ENCODE measurements at places on chromosomes 4 and X.
A peak's percentile ranks its signal among the peaks of the same experiment; 100 is the strongest.

GRCh38 chr4:114595921-114596320 lies 2.7 kb upstream of the UGT8 start:
- no peaks in the 10 kb centered on the region for H3K36me3 ChIP-seq
- H3K27me3 ChIP-seq = peaks cover 71% of the 10 kb centered on the region
- H3K4me1 ChIP-seq = peaks cover 16% of the 10 kb centered on the region

DNA sequence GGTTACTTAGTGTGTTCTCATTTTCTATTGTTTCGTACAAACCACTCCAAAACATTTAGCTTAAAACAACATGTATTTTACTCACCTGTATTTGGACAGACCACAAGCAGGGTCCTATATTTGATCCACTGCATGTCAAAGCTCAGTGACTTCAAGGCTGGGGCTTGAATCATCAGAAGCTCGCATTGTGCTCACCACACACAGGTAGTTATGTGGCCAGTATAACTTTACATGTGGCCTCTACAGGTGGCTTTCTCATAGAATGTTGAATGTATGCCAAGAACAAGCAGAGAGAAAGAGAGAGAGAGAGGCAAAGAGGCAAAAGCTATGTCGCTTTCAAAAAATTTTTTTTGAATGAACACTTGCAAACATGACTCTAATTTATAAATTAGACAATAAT lies 107.6 kb downstream of the QRFPR start:
- H3K4me1 ChIP-seq = peaks cover 7% of the 10 kb centered on the region
- no peak overlapping the region for H3K27ac ChIP-seq
- no peak overlapping the region for H3K4me3 ChIP-seq
- no peak for DNase-seq

GRCh38 chr4:89878611-89879010 lies 16.0 kb upstream of the MMRN1 start:
- H3K4me1 ChIP-seq = peaks cover 8% of the 10 kb centered on the region
- no peak overlapping the region for H3K4me3 ChIP-seq
- no peaks in the 10 kb centered on the region for H3K36me3 ChIP-seq
- DNase-seq = no peak

DNA sequence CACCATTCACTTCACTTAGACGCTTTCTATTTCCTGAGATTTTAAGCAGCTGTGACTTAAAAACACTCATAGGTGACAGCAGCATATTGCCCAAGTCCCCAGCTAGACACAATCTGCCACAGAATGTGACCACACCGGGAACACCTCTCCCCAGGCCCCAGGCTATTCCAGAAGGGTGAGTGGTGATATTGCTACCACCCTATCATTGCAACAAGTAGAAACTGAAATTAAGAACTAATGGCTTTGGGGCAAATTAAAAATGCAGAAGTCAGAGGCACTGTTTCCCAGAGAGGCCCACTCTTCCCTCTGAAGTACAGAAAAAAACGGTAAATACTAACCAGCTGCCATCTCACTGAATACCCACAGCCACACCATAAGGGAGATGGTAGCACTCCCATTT lies 35.0 kb downstream of the QDPR start:
- no peaks in the 10 kb centered on the region for H3K36me3 ChIP-seq
- peaks cover 5% of the 10 kb centered on the region for H3K4me1 ChIP-seq
- H3K4me3 ChIP-seq = no peak overlapping the region
- H3K27me3 ChIP-seq = no peaks in the 10 kb centered on the region
- no peak for DNase-seq

- peak overlapping the region; percentile 78 for H3K4me3 ChIP-seq
- DNase-seq = no peak
- peak overlapping the region; percentile 96 for H3K27ac ChIP-seq
- peaks cover 25% of the 10 kb centered on the region for H3K4me1 ChIP-seq
- no peaks in the 10 kb centered on the region for H3K27me3 ChIP-seq
- peaks cover 3% of the 10 kb centered on the region for H3K36me3 ChIP-seq
Observed at GRCh38 chrX:47651043-47651905, 911 bp upstream of the ELK1 start.

- no peaks in the 10 kb centered on the region for H3K36me3 ChIP-seq
- no peak overlapping the region for H3K4me3 ChIP-seq
- peaks cover 33% of the 10 kb centered on the region for H3K4me1 ChIP-seq
- no peak for DNase-seq
Observed at GRCh38 chr4:108359130-108359985, 190.6 kb upstream of the LEF1 start.

DNA sequence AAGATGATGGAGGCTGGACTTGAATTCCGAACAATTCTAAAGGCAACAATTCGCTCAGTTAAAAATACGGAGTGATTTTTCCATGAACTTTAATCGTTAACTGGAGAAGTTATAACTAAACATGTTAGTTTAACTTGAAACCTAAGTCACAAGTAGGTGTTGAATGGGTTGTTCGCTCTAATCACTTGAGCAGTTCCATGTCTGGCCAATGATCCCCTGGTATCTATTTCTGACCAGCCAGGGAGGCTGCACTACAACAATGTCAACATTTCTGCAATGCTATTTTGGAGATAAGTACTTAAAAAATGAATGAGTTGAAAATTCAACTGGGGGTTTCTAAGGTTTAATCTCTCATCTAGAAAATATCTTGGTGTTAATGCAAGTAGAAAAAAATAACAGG lies 112.5 kb downstream of the NR3C2 start:
- no peak for DNase-seq
- no peak overlapping the region for H3K4me3 ChIP-seq
- H3K4me1 ChIP-seq = no peaks in the 10 kb centered on the region
- peaks cover 15% of the 10 kb centered on the region for H3K27me3 ChIP-seq
